Hepatocyte (in vitro differentiated cells): ENCODE measurements at places on chromosomes 5 and 9. TPM values are rescaled to one million over a fixed set of nuclear protein-coding genes. Genes with fewer than 3 reads are reported as not detected.

Gene CNTLN
- 7.3 and 9.2 TPM in 2 replicates for total RNA-seq

Gene PAPPA
- 8.9 and 12.3 TPM in 2 replicates for total RNA-seq

Gene KCNIP1
- total RNA-seq, result 0.43 and 1.5 TPM in 2 replicates

Gene TRIM23
- total RNA-seq, result 11.7 and 14.2 TPM in 2 replicates

Gene IL5
- total RNA-seq, result not detected in 2 replicates

Gene SLC36A3
- total RNA-seq, result not detected in 2 replicates

Gene IFNA2
- total RNA-seq, result not detected in 2 replicates

Gene PCDHAC1
- total RNA-seq, result 6.3 and 7.0 TPM in 2 replicates

Gene IL33
- total RNA-seq, result 2.0 and 2.1 TPM in 2 replicates

- H3K36me3 ChIP-seq, result no peaks in the 10 kb centered on the region
- H3K4me3 ChIP-seq, result no peak overlapping the region
- no peak for DNase-seq
- no peak overlapping the region for H3K27ac ChIP-seq
- H3K27me3 ChIP-seq, result no peaks in the 10 kb centered on the region
Measured at GRCh38 chr5:74320526-74320925, 320.0 kb downstream of the ENC1 start.

GRCh38 chr9:34252016-34252415, 73.2 kb downstream of the UBAP1 start:
- H3K4me3 ChIP-seq, result no peak overlapping the region
- H3K36me3 ChIP-seq, result no peaks in the 10 kb centered on the region
- no peaks in the 10 kb centered on the region for H3K4me1 ChIP-seq
- no peak overlapping the region for H3K27ac ChIP-seq
- H3K27me3 ChIP-seq, result no peaks in the 10 kb centered on the region

- no peak overlapping the region for H3K4me3 ChIP-seq
- H3K36me3 ChIP-seq, result no peaks in the 10 kb centered on the region
- DNase-seq, result no peak
- no peaks in the 10 kb centered on the region for H3K4me1 ChIP-seq
- no peak overlapping the region for H3K27ac ChIP-seq
Measured at GRCh38 chr5:145551714-145552113, 283.4 kb downstream of the PRELID2 start.

GRCh38 chr9:122923947-122924346, 7.4 kb downstream of the ZBTB26 start:
- no peaks in the 10 kb centered on the region for H3K27me3 ChIP-seq
- DNase-seq, result no peak
- H3K27ac ChIP-seq, result no peak overlapping the region
- H3K4me3 ChIP-seq, result no peak overlapping the region

GRCh38 chr5:60366489-60366888, 333.5 kb downstream of the DEPDC1B start:
- no peak overlapping the region for H3K27ac ChIP-seq
- no peaks in the 10 kb centered on the region for H3K27me3 ChIP-seq
- H3K36me3 ChIP-seq, result no peaks in the 10 kb centered on the region

- H3K4me3 ChIP-seq, result no peak overlapping the region
- DNase-seq, result no peak
- H3K36me3 ChIP-seq, result no peaks in the 10 kb centered on the region
- no peak overlapping the region for H3K27ac ChIP-seq
- H3K27me3 ChIP-seq, result no peaks in the 10 kb centered on the region
Measured at GRCh38 chr5:109256486-109256885, 153.3 kb downstream of the PJA2 start.

DNA sequence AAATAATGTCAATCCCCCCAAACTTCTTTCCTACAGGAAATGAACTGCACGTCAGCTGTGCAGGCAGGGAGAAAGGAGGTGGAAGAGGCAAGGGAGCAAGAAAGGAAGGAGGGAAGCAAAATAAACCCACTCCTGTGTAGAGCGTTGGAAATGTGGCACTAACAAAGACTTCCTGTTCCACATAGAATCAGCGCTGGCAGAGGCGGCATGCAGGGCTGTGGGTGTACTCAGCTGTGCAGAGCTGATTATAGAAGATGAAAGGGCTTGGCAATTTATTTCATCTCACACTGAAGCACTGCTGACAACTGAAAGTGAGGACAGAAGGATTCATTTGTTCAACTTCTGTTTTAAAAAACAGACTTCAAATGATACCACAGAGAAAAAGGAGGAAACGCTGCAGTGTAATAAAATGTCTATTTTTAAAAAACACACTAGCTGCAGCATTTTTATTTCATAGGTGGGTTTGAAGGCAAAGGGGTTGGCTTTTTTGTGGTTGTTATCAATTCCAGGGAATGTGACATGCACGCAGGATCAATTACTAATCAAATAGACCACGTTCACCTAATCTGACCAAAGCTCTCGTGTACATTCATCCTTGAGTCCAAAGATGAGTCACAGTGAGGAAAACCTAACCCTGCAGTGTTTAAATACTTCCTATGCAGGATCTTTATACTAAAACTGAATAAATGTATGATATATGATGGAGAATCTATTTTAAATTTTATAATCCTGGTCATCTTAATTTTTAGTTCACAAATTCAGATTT, 583.5 kb downstream of the ZNF608 start:
- H3K36me3 ChIP-seq, result no peaks in the 10 kb centered on the region
- H3K27ac ChIP-seq, result no peak overlapping the region
- no peaks in the 10 kb centered on the region for H3K27me3 ChIP-seq

GRCh38 chr5:125106881-125107280, 360.4 kb upstream of the ZNF608 start:
- no peaks in the 10 kb centered on the region for H3K36me3 ChIP-seq
- no peak overlapping the region for H3K4me3 ChIP-seq
- no peak for DNase-seq
- H3K4me1 ChIP-seq, result peaks cover 7% of the 10 kb centered on the region

- H3K4me1 ChIP-seq, result peaks cover 13% of the 10 kb centered on the region
- DNase-seq, result no peak
- no peak overlapping the region for H3K4me3 ChIP-seq
Measured at GRCh38 chr5:132510076-132510475, 19.5 kb upstream of the IRF1 start.

DNA sequence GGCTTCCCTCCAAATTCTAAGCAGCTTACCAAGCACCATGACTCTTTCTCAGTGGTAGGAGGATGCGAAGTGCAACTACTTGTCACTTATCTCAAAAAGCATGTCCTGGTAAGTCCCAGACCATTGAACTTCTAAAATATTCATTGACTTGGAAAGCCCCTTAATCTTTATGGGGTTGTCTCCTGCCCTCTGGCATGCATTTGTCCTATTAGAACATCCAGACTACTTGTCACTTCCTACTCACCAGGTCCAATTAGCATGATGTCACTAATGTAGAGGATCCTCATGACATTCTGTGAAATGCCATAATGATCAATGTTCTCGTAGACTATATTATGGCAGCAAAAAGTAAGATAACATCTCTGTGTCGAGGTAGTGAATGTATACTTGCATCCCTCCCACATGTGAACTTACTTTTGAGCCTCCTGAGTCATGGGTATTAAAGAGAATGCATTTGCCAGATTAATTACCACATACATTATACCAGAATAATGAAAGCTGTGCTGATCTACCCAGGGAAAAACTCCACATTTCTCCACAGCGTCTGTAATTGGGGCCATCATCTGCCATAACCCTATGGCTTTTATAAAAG, 63.5 kb upstream of the RAD23B start:
- H3K36me3 ChIP-seq, result no peaks in the 10 kb centered on the region
- no peak overlapping the region for H3K4me3 ChIP-seq
- no peak overlapping the region for H3K27ac ChIP-seq
- DNase-seq, result no peak
- no peaks in the 10 kb centered on the region for H3K27me3 ChIP-seq
- peaks cover 9% of the 10 kb centered on the region for H3K4me1 ChIP-seq

DNA sequence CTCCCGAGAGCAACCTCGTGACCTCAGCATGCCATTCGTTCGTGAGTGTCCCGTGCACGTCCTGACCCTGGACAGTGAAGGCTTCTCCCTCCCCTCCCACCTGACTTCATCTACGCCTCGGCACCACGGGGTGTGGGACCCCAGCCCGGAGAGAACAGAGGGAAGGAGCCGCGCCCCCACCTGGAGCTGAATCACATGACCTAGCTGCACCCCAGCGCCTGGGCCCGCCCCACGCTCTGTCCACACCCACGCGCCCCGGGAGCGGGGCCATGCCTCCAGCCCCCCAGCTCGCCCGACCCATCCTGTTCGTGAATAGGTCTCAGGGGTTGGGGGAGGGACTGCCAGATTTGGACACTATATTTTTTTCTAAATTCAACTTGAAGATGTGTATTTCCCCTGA, 38.3 kb upstream of the FCN2 start:
- no peak overlapping the region for H3K27ac ChIP-seq
- H3K4me1 ChIP-seq, result no peaks in the 10 kb centered on the region
- DNase-seq, result no peak
- no peaks in the 10 kb centered on the region for H3K36me3 ChIP-seq
- H3K4me3 ChIP-seq, result no peak overlapping the region
- no peaks in the 10 kb centered on the region for H3K27me3 ChIP-seq

GRCh38 chr5:154390096-154390495, 55.7 kb upstream of the SAP30L start:
- peaks cover 29% of the 10 kb centered on the region for H3K4me1 ChIP-seq
- H3K36me3 ChIP-seq, result no peaks in the 10 kb centered on the region
- H3K27me3 ChIP-seq, result no peaks in the 10 kb centered on the region
- H3K27ac ChIP-seq, result peak overlapping the region; percentile 81
- no peak for DNase-seq

GRCh38 chr9:21801683-21802417, 586 bp upstream of the MTAP start:
- peak overlapping the region; percentile 91 for H3K27ac ChIP-seq
- peak overlapping the region; percentile 80 for H3K4me3 ChIP-seq
- H3K27me3 ChIP-seq, result peaks cover 6% of the 10 kb centered on the region
- no peaks in the 10 kb centered on the region for H3K36me3 ChIP-seq

GRCh38 chr9:96556701-96557461, 62.8 kb downstream of the CDC14B start:
- DNase-seq, result no peak
- H3K27me3 ChIP-seq, result no peaks in the 10 kb centered on the region

- no peaks in the 10 kb centered on the region for H3K36me3 ChIP-seq
- H3K4me1 ChIP-seq, result no peaks in the 10 kb centered on the region
- no peaks in the 10 kb centered on the region for H3K27me3 ChIP-seq
- H3K4me3 ChIP-seq, result no peak overlapping the region
- DNase-seq, result no peak
- H3K27ac ChIP-seq, result no peak overlapping the region
Measured at GRCh38 chr5:128553747-128554146, 15.7 kb upstream of the FBN2 start.

GRCh38 chr5:149298842-149299404, 27.3 kb downstream of the AFAP1L1 start:
- no peaks in the 10 kb centered on the region for H3K27me3 ChIP-seq
- peaks cover 13% of the 10 kb centered on the region for H3K4me1 ChIP-seq
- H3K4me3 ChIP-seq, result no peak overlapping the region

DNA sequence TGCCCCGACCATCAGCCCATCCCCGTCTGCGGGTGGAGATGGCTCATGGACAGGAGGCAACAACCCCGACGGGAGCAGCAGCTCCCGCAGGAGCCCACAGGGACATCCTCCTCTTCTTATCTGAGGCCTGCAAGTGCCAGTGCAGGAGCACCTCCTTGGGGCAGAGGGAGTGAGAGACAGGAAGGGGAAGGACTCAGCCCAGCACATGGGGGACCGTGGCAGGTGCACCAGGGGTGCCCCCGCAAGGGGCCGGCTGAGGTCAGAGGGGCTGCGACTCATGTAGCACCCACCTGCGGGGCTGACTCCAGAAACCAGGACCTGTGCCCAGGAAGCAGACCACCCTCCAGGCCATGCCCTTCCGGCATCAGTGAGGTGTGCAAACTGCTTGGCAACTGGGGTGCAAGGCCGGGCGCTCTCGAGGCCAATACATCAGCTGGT, 259.8 kb upstream of the ADAMTS16 start:
- H3K36me3 ChIP-seq, result no peaks in the 10 kb centered on the region
- no peaks in the 10 kb centered on the region for H3K4me1 ChIP-seq
- DNase-seq, result no peak
- H3K4me3 ChIP-seq, result no peak overlapping the region

- H3K4me1 ChIP-seq, result no peaks in the 10 kb centered on the region
- H3K27me3 ChIP-seq, result no peaks in the 10 kb centered on the region
- no peak overlapping the region for H3K4me3 ChIP-seq
- H3K36me3 ChIP-seq, result no peaks in the 10 kb centered on the region
- H3K27ac ChIP-seq, result no peak overlapping the region
Measured at GRCh38 chr9:18611971-18612370, 138.0 kb downstream of the ADAMTSL1 start.
